Renal cortex interstitium (tissue), 15 donors: ENCODE measurements at places on chromosomes 3 and 15. TPM values are rescaled to one million over a fixed set of nuclear protein-coding genes. Genes with fewer than 3 reads are reported as not detected.

GRCh38 chr3:65732051-65732935, 306.4 kb downstream of the MAGI1 start:
- DNase-seq: peak; percentile 49

GRCh38 chr15:38512901-38513300, 51.7 kb downstream of the RASGRP1 start:
- no peak for DNase-seq

GRCh38 chr3:134601539-134602439, 49.0 kb downstream of the KY start:
- DNase-seq: no peak

The COLQ gene
- 4.0 TPM for polyA plus RNA-seq

The CPLX3 gene
- polyA plus RNA-seq: not detected

DNA sequence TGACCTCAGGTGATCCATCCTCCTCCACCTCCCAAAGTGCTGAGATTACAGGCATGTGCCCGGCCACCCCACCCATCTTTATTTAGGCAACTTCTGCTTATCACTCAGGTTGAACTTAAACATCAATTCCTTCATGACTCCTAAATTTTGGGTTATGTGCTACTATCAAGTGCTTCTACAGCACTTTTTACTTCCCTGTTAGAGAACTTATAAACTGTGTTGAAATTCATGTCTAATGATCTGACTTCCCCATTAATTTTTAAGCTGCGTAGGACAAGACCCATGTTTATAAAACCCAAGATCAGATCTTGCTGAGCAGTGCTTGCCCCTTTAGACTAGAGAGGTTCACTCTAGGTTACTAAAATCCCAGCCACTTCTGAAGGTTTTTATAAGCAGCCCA, 266.2 kb upstream of the TPRG1 start:
- DNase-seq: no peak

GRCh38 chr3:132726341-132726823, 4.2 kb upstream of the NPHP3 start:
- no peak for DNase-seq

GRCh38 chr3:105747060-105747541, 121.7 kb downstream of the CBLB start:
- no peak for DNase-seq

DNA sequence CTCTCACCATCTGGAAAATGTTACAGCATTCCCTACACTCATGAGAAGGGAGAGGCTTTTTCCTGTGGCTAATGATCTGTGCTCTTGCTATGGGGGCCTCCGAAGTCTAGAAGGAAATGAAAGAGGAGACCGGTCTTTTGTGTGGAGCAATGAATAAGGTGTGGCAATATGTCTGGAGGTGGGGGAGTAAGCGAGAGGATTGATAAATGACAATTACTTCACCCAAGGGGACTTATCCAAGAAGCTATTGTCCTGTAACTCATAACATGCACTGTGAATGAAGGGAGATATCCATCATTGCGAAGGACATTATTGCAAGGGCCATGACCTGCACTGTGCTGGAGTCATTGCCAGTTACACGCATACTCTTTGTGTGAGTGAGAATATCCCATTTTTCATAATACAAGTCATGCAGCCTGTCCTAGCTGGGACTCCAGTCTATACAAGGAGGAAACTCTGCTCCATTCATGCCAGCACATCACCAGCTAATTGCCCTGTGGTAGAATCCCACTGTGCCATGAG, 37.7 kb upstream of the SYNPR start:
- no peak for DNase-seq

The GABRR3 gene
- 0.03 TPM for polyA plus RNA-seq

- peak; percentile 61 for DNase-seq
Observed at GRCh38 chr3:48898383-48899234, at the start of gene SLC25A20. Gene SLC25A20, minus strand, starts transcription at chr3:48898882. Its CDS starts 88 bp downstream, at chr3:48898794.

GRCh38 chr3:115513416-115513800, 109.9 kb upstream of the GAP43 start:
- DNase-seq: no peak

The DLEC1 gene
- 1.5 TPM for polyA plus RNA-seq

The CCR9 gene
- polyA plus RNA-seq: not detected

- DNase-seq: no peak
Observed at GRCh38 chr3:168250415-168250861, 154.7 kb upstream of the GOLIM4 start.

GRCh38 chr3:55085231-55085630, 157.4 kb upstream of the LRTM1 start:
- no peak for DNase-seq

DNA sequence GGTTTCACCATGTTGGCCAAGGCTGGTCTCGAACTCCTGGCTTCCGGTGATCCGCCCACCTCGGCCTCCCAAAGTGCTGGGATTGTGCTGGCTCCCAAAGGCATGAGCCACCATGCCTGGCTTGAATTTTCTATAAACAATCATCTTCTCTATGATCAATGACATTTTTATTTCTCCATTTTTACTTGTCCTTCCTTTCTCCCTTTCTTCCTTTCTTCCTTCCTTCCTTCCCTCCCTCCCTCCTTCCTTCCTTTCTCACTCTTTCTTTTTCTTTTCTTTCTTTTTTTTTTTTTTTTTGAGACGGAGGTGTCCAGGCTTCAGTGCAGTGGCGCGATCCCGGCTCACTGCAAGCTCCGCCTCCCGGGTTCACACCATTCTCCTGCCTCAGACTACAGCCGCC, 8.6 kb upstream of the KPNA1 start:
- no peak for DNase-seq

The CCDC33 gene
- 6.6 TPM for polyA plus RNA-seq

- DNase-seq: no peak
Observed at GRCh38 chr15:33476908-33477307, 166.1 kb downstream of the RYR3 start.

The GOLGA8Q gene
- 3.2 TPM for polyA plus RNA-seq

The PPP1R14D gene
- 0.44 TPM for polyA plus RNA-seq

DNA sequence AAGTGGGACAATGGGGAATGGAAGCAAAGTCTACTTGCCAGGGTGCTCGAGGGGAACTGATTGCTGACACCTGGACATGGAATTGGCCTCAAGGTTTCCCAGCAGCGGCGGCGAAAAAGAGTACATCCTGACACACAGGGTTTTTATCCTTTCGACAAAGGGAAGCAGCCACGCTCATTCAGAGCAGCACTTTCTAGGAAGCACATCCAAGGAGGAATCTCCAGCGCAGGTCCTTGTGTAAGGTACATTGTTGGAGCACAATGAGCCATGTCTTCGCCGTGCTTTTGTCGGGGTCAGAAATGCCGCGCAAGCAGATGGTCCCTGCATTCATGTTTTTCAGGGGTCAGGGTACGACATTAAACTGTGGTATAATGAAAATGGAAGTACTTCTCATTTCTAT, 16.8 kb downstream of the CACNA1D start:
- DNase-seq: no peak

DNA sequence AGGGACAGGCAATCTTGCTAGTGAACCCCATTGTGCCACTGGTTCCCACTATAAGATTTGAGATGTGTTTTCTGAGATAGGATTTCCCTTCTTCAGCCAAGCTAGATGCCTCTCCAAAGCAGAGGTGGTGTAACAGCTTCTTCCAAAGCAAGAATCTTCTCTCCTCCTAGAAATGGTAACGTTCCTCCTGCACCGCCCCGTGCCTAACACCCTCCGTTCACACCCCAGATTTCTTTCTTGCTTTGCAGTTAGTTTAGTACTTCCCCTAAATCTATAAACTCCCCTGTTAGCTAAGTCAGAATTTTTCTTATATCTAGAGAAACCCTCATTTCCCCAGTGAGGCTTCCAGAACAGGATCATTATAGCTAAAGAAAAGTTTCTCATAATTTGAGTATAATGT, 617.6 kb upstream of the MDFIC2 start:
- DNase-seq: no peak

- DNase-seq: peak; percentile 50
Observed at GRCh38 chr15:75043509-75044257, 20.3 kb downstream of the PPCDC start.

DNA sequence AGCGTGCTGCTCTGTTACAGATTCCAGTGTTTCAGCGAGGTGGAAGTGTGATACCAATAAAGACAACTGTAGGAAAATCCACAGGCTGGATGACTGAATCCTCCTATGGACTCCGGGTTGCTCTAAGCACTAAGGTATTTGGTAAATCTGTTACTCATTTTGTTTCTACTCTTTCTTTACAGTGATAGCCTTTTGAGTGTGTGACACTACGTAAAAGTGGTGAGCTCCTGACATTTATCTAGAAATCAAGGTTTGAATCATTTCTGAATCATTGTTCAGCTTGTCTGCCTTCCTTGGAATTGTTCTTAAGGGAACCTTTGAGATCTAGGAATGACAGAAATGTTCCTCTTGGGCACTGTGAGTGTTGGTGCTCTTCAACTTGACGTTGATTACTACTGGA, 11.2 kb upstream of the CAPN3 start:
- DNase-seq: no peak

DNA sequence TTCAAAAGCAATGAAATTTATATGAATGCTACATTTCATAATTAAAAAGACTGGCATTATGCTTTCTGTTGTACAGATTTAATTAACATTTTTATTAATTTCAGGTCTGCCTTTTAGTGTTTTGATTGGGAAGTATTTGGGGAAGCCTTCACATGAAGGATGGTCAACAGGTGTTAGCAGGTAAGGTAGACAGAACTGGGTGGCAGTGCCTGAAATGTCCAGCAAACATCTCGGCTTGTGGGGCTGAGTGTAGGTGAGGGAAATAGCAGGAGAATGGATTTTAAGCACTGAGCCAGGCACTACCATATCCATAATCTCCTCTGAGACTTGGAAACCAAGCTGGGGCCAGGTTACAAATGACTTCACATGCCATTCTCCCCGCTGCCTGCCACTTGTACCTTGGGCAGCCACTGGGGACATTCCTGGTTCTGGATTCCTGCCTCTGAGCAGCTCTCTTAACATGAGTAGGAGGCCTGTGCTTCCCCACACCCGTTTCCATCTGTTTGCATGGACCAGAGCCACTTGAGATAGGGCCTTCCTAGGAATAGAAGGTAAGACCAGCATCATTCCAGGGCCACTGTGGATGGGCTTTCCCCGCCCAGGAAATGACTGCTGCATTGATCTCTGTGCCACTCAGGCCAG, 125.9 kb upstream of the HES1 start:
- DNase-seq: no peak

DNA sequence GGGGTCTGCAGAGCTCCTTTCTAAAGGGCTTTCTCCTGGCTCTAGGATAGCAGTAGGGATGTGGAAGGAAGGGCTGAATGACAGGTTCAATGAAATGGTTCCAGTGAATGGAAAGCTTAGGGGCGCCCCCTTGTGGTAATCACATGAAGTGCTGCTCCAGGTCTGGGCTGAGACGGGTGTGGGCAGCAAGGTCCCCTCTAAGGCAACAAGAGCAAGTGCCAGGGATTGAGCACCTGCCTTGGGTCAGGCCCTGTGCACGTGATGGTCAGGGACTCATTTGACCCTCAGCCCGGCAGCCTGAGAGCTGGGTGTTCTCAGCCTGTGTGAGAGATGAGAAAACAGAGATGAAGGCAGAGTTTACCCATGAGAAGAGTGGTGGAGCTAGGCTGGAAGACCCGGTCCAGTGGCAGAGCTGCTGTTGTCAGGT, 12.1 kb upstream of the CX3CR1 start:
- peak; percentile 57 for DNase-seq

DNA sequence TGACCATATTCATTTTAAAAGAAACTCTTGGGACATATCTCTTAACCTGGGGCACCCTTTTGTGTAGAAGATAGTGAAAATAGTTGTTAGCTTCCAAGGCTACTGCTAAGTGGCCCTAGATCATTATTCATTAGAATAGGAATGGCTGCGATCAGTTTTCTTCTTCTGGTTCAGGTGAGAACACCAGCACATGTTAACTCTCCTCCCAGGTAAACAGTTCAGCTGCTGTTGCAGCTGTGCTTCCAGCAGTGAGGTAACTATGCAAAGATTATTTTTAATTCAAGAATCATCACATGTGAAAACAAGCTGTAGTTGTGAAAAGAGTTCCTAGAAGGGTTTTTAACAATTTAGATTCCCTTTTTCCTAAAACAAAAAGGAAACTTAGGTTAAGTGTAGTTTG, 43.3 kb downstream of the ZPLD1 start:
- DNase-seq: no peak

The SLC7A14 gene
- polyA plus RNA-seq: 2.7 TPM

DNA sequence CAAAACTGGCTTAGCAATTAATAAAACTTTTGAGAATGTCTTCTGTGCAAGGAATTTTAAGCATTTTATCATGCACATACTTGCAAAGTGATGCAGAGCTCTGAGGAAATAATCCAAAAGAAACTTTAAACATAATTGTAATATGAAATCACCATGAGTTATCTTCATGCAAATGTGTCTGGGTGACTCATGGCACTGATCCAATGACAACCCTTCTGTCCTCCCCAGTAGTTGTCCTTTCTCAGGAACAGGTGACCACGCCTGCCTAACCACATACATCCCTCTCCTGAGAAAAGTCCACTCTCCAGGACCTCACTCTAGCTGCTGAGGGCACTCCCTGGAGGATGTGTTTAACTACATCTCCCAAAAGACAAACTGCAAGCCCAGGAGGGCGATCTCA, 530.6 kb upstream of the IL12A start:
- DNase-seq: no peak

The SLC4A7 gene
- polyA plus RNA-seq: 32.1 TPM
